AG10803 (cell line): ENCODE measurements at places on chromosomes 13 and 19.

- DNase-seq: no peak
Observed at GRCh38 chr13:113205428-113205931, 3.0 kb downstream of the PCID2 start.

DNA sequence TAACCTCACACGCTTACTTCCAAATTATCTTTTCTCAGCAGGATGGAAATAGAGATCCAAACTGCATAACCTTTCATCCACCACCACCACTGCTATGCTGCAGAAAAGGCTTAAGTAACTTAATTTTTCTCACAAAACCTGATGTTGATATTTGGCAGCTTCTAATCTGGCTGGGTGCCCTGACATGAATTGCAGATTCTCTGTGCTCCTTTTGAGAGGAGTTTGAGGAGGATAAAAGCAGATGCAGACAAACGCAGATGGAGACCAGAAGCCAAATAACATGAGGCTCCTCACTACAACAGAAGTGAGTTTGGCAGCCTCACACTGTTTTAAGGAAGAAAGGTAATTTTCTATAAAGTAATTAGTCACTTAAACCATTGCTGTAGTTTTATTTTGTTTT lies 646.2 kb upstream of the ATXN8OS start:
- DNase-seq: no peak

DNA sequence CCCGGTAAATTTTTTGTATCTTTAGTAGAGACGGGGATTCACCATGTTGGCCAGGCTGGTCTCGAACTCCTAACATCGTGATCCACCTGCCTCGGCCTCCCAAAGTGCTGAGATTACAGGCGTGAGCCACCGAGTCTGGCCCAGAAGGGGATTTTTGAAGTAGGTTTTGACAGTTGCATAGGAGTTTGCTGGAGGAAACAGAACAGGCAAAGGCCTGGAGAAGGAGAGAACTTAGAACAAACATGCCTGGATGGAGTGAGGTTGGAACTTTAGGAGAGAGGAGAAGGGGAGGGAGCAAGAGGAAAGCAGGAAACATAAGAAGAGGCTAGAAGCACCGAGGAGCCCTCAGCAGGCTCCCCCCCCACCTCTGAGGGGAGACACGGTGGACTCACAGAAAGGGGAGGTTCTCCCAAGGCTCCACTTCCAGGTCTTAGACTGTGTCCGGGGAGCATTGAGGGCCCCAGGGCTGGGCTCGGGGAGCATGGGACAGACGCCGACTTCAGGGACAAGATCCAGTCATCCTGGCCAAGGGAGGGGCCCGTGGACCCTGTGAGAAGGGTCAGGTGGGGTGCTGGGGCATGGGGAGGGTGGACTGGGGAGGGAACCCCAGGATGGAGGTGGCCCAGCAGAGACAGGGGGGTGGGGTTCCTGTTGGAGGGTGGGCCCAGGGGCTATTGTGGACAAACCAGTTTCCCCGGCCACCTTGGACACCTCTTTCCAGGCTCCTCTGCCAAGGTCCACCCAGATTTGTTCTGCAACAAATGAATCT lies 1.8 kb upstream of the FBN3 start:
- DNase-seq: no peak

GRCh38 chr13:42950181-42950580 lies 41.9 kb downstream of the EPSTI1 start:
- no peak for DNase-seq

DNA sequence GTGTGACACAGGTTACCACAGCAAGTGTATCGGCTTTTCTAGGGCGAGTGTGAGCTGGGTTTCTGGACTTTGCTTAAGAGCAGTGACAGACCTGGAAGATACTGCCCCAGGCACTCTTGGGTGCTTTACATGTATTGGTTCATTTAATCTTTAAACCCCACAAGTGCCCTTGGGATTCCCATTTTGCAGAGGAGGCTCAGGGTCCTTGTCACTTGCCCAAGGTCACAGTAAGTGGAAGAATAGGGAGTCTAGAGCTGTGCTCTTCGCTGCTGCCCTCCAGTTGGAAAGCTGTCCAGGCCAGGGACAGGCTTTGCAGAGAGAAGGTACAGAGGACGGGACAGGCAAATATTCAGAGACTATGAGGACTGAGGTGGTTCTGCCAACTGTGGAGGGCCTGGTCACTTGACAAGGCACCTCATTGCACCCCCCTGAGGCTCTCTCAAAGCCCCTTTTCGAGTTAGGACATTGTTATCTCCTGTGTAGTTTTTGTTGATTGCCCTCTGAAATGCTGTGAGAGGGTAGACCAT lies 42.4 kb downstream of the BBC3 start:
- no peak for DNase-seq

- no peak for DNase-seq
Observed at GRCh38 chr13:73054712-73055111, 4.1 kb upstream of the KLF5 start.

DNA sequence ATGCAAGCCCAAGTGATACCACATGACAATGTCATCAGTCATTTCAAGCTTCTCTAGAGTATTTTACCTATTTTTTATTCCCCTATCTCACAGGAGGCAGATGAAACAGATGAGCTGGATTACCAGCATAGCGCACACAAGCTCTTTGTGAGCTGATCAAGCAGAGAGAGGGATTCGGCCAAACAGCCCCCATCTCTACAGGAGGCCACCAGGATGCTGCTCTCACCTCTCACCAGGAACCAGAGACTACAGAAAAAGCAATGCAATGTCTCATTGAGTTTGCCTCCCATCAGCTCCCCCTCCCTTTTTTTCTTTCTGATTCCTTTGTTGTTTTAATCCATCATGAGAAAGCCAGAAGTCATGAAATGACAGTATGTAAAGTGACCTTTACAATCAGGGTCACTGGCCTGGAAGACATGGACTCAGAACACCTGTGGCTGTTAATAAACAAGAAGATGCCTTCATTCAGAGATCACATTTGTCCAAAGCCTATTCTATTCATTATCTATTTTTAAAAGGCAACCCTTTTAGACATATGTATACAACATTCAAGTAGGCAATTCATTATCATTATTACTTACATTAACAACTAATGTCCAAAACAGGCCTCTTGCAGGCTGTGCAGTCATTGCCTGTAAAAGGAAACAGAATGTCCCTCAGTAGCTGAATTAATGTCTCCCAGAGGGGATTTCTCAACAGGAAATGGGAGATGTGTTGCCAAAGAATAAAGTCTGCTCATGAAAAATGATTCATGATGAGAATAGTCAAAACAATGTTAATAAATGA lies 656.6 kb downstream of the TBC1D4 start:
- peak; percentile 82 for DNase-seq

DNA sequence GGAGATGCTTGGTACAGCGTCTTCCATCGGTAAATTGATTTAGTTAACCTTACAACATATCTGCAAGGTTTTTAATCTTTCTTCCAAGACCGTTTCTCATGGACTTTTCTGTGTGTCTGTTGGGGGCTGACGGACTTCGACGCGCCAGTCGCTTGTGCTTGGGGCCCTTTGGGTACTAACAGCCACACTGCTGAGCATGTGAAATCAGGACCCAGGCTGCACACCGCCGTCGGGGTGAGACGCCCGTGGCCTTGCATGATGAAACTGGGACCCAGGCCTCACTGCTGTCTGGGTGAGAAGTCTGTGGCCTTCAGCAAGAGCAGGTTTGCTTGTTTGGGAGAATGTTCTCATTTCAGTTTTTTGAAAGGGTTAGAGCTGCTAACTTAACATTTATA lies 9.8 kb downstream of the ATP4B start:
- no peak for DNase-seq

DNA sequence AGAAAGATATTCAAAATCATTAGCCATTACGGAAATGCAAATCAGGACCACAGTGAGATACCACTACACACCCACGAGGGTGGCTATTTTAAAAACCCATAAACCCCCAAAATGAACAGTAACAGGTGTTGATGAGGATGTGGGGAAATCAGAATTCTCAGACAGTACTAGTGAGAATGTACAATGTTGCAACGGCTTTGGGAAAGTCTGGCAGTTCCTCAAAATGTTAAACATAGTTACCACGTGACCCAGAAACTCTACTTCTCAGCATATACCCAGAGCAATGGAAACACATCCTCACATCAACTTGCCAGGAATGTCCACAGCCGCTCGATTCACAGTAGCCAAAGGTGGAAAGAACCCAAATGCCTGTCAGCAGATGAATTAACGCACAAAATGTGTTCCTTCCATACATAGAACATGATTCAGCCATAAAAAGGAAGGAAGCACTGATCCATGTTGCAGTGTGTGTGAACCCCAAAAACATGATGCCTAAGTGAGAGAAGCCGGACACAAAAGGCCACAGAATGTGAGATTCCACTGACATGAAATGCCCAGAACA lies 7.0 kb downstream of the PLVAP start:
- peak; percentile 47 for DNase-seq

DNA sequence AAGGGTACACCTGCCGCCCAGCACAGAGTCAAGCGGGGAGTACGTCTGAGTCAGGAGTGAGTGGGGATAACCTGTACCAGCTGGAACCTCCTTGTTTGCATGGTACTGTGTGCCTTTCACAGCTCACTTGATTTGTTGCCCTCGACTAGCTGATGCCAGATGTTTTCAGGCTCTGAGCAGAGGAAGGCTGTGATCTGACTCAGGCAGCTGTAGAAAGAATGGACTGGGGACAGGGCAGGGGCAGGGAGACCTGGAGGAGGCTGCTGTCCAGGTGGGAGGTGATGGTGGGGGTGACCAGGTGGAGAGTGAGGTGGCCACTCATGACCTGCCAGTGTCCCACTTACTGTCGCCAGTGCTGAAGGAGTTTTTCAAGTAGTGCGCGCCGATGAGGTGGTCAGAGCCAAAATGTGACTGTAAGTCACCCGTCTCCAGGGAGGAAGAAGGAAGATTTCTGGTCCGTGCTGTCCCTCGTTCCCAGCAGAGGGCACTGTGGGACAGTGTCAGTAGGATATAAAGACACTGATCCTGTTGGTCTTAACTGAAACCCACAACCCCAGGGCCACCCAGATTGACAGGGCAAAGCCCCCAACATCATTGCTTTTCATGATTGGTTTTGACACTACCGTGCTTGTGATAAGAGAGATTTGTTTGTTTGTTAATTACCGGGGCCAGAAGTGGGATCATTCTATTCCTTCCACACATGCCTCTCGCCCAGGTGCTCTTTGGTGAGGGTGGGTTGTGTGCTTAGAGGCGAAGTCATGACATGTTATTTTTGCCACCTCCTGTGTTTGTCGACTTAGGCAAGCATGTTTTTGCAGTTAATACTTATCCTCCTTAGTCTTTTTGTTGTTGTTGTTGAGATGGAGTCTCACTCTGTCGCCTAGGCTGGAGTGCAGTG lies 128.4 kb downstream of the DPF1 start:
- peak; percentile 72 for DNase-seq

GRCh38 chr13:52931131-52931530 lies 82.7 kb upstream of the PCDH8 start:
- DNase-seq: no peak

- DNase-seq: no peak
Observed at GRCh38 chr13:48562296-48563066, 29.6 kb upstream of the RCBTB2 start.

GRCh38 chr13:48318821-48319511 lies 15.4 kb downstream of the RB1 start:
- DNase-seq: peak; percentile 19

DNA sequence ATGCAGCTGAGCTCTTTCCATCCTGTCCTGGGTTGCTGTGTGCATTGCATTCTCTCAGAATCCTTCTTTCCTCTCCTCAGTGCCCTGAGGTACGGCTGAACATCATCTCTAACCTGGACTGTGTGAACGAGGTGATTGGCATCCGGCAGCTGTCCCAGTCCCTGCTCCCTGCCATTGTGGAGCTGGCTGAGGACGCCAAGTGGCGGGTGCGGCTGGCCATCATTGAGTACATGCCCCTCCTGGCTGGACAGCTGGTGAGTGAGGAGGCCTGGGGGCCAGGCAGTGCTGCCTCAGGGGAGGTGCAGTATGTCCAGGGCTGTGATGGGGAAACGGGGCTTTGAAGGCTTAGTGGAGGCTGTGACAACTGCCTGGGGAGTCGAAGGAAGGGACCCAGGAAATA lies 29.8 kb downstream of the PPP2R1A start:
- no peak for DNase-seq

- DNase-seq: no peak
Observed at GRCh38 chr19:20357921-20358320, 190.9 kb downstream of the ZNF486 start.

- no peak for DNase-seq
Observed at GRCh38 chr13:32837973-32838927, 178.0 kb upstream of the KL start.

DNA sequence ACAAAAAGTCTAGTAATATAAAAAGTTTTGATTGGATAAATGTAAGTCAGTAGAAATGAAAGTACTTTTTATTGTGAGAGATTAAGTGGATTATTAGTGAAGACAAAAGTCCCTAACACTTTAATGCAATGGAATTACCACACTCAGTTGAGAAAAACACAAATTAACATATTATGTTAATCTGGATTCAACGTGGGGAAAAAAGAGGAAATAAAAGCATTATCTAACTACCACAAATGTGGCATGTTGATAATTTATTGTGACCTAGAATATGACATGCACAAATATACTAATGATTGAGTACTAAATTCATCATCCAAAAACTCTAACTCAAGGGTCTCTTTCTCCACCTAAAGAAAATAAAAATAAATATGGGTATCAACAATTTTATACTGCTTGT lies 41.5 kb downstream of the FOXO1 start:
- no peak for DNase-seq

DNA sequence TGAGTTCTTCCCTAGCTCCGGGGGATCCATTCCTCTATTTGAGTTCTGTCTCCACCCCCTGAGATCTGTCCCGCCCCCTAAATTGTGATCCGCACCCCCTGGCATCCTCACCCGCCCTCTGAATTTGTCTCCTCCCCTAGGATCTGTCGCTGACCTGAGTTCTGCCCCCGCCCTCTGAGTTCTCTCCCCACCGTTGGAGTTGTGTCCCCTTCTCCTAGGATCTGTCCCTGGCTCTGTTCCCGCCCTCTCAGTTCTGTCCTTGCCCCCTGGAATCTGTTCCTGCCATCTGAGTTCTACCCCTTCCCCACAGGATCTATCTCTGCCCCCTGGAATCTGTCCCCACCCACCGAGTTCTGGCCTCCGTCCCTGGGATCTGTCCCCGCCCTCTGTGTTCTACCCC lies 1.0 kb upstream of the SLC17A7 start:
- no peak for DNase-seq

DNA sequence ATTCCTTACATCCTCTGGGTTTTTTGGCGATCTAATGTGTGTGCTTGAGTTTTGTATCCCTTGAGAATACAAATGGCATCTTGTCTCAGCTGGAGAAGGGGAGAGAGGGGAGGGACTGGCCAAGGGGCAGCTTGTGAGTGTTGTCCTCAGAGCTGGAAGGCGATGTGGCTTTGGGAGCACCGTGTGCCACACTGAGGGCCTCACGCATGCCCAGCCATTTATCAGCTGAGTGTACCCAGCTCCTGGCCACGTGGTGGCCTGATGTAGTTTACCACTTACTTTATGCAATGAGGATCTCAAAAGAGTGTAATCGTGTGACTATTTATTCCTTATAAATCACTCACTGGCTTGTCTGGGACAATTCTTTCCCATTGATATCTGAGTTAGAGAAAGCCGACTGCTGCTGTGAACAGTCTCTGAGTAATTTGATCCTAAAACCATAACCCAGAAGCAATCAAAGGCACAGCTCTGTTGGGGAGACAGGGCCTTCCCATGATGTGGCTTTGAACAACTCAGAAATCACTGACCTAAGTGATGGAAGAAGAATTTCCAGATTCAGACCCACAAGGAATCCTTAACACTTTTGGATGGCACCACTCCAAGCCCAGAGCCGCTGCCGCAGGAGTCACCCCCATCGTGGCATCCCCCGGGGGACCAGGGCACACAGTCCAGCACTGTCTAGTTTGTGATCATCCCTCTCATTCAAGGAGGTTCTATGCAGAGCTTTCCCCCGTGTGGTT lies 53.9 kb upstream of the MTIF3 start:
- no peak for DNase-seq

GRCh38 chr19:47124937-47125668 lies 5.5 kb upstream of the SAE1 start:
- DNase-seq: peak; percentile 76
